ENCODE measurements at places on chromosomes 7 and 10.

- DNase-seq = no peak
Observed at GRCh38 chr10:73785721-73786511, 510 bp downstream of the ZSWIM8 start.

DNA sequence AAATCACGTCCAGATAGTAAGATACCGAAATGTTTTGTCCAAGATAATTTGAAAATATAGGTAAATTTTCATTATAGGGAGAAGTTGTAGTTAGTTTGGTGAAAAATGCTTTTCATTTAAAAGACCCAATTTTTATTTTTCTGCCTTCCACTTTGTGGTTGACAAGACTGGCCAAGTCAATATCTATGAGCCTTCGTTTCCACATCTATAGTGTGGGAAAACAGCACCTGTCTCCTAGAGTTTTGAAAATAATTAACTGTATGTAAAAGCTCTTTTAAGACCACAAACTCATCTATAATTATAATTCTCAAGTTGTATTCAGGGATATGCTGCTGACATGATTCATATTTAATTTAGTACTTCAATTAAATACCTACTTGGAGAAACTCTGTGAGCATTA lies 102.8 kb downstream of the VWC2 start:
- DNase-seq = no peak

GRCh38 chr10:66187053-66187733 lies 738.6 kb upstream of the LRRTM3 start:
- DNase-seq = no peak

DNA sequence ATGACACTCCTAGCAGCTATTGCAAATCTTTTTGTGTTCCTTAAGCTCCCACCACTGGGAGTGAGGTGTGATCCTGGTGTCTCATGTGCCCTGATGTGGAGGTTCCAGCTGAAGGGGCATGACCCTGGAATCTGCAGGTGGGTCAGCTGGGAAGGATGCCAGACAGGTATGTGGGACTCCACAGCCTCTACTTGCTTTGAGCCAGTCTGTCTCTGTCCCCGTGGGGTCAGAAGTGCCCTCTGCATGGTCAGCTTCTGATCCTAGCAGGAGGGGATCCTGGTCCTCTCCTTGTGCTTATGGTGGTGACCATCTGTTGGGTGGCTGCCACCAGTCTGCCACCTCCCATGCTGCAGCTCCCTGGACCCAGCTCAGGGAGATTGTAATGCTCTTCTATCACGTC lies 51.1 kb upstream of the COMTD1 start:
- no peak for DNase-seq

- no peak for DNase-seq
Observed at GRCh38 chr10:29981510-29981909, 77.9 kb downstream of the JCAD start.

- DNase-seq = no peak
Observed at GRCh38 chr7:133255486-133255885, 2.6 kb downstream of the EXOC4 start.

- DNase-seq = no peak
Observed at GRCh38 chr10:79241990-79242619, 105.2 kb upstream of the PPIF start.

DNA sequence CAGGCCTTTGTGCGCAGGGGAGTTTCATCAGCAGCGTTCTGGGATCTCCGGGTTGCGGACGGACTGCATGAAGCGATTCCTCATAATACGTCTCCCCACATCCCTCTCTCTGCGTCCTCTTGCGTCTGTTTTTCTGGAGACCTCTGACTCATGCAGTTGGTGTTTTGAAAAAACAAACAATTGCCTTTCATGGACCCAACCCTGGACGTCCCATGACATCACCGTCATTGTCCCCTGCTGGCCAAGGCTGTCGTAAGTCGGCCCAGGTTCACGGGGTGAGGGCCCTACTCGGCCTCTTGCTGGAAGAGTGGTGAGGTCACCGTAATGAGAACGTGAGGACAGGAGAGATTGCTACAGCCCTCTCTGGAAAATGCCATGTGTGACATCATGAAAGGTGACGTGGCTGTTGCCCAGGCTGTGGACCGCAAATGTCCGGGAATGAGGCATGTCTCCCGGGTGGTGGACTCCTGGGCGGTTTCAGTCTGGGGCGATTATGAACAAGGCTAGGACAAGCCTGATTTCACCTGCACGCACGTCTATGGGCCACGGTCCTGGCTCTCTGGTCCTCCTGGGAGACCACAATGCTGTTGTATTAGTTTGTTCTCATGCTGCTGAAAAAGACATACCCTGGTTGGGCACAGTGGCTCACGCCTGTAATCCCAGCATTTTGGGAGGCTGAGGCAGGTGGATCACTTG lies 9.8 kb upstream of the MAFK start:
- no peak for DNase-seq

- DNase-seq = no peak
Observed at GRCh38 chr10:112024079-112024478, 159.5 kb downstream of the GPAM start.

DNA sequence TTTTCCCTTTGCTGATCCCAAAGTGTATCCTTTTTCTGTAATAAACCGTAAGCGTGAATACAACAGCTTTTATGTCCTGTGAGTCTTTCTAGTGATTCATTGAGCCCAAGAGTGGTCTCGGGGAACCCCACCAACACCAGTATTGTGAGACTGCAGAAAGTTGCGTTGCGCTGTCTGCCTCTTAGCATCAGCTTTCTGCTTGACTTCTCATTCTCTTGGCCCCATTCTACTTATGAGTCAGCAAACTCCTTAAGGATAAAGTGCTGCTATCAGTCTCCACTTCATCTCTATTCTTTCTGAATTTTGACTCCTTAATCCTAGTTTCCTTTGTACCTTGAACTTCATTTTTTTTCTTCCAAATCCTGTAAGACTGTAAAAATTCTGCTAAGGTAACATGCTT lies 184.3 kb upstream of the MBL2 start:
- no peak for DNase-seq

GRCh38 chr10:51896849-51897248 lies 197.5 kb upstream of the CSTF2T start:
- DNase-seq = peak; percentile 92

DNA sequence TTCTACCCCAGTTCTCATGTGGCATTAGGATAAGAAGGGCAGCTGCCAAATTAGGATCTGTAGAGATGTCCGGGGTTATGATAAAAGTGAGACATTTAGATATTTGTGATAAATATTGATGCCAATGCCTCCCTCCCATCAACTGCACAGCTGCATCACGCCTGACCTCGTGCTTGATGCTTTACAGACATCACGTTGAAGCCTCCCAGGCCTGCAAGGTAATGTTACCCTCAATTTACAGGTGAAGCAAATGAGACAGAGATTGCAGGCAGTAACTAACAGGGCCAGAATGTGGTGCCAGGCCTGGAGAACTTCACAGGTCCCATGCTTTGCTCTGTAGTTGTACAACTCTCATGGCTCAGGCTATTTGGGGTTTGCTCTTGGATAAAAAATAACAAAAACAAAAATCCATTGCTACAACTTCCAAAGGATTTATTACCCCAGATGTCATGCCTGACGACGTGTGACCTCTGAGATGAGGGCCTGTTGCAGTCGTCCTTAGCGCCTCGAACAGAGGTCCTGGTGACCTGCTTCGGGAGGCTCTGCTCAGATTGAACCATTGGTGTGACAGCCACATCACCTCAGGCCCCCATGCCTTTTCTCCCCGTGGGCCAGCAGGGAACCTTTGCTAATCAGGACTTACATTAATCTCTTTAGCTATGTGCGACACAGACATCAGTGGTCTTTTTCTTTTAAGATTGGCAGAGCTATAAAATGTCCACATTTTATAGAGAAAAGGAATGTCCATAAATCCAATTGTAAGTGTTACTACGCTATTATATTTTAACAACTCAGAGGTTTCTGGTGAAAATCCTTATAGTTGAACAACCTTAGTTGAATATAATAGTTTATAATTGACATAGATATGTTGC lies 169.3 kb downstream of the ADAM12 start:
- DNase-seq = no peak

DNA sequence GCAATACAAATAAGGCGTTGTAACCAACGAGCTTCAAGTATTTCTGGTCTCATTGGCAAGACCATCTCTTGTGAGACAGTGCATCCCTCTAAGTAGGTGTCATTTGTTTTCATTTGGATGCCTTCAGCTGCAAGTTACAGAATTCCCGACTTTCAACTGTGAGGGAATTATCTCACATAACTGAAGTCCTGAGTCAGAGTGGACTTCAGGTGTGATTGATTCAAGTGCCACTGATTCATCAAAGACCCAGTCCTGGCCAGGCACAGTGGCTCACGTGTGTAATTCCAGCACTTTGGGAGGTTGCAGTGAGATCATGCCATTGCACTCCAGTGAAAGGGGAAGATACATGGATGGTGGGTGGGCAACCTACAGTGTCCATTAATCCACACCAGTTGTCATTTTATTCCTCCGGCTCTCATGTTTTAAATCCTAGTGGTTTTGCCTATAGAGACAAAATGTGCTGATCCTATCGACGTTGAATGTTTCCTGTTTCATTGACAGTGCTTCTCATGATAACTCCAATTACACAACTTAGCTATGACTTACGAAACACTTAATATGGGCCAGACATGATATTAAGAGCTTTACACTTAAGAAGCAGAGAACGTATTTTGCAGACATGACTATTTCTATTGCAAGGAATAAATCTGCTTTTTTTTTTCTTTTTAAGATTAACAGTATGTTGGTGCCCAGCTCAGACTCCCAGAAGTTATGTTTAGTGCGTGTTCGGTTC lies 268.0 kb downstream of the FRMD4A start:
- DNase-seq = no peak

DNA sequence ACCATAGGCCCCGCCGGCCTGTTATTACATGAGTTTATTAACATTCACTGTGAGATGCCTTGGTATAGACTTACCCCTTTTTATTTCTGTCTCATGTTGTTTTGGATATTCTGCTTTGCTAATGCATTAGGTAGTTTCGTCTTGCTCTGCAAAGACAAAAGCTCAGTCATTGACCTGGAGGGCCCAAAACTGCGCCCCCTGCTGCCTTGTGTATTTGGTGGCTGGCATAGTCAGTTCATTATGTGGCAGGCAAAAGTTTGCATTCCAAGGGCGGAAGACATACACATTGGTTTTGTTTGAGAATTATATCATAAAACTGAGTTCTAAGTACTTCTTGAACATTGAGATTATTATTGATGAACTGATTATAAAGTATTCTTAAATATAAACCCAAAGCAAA lies 372.5 kb downstream of the SDK1 start:
- no peak for DNase-seq

DNA sequence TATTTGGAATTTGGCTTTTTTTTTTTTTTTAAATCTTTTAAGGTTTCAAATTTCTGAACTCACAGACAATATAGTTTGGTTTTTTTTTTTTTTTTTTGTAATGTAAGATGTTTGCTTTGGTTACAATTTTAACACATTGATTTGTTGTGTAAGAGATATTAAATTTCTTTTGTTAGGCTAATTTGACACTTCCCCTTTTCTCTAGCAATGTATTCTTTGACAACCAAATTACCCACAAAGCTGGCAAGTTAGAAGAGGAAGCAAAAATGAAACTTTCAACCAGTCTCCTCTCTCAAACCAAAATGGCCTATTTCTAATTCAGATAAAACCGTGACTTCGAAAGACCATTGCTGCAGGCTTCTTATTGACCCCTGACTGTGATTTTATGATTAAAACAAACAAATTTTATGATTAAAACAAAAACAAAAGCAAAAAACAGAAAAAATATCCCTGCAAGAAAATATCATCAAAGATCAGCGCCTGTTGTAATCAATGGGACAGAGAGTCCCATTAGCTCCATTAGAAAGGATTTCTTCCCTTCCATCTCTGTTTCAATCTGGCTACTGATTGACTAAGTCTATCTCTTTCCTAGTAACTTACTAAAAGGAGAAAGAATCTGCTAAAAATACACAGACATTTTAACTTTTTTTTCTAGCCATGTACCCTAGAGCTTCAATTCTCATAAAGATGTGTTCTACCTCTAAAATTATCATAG lies 489.2 kb downstream of the MDFIC start:
- no peak for DNase-seq

DNA sequence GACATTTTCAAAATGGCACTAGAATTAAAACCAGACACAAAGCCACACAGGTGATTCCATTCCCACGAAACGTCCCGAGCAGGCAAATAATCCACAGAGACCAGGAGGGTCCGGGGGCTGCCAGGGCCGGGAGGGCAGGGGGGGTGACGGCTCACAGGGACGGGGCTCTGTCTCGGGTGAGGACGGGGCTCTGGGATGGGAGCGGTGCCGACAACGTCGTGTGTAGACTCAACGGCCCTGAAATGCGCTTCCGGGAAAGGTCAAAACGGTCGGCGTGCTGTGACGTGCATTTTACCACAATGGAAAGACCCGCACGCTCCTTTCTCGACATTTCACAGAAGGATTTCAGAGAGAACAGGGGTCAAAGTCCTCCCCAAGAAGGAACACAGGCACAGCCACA lies 63.3 kb upstream of the PDGFA start:
- no peak for DNase-seq

DNA sequence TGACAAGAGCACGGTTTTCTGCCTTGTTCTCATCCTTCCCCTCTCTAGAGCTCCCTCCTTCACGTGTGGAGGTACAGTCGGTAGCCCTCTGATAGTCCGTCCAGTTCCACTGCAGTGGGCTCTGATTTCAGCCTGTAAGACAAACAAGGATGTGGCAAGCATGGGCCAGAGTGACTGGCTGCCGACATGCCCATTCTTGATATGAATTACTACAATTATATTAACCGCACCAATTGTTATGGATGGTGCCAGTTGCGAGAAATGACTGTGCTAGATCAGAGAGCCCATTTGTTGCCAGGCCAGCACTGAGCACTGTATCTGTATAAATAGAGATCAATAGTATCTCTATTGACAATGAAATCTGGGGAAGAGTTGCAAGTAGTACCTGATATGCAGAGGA lies 146.6 kb downstream of the CHN2 start:
- DNase-seq = no peak

DNA sequence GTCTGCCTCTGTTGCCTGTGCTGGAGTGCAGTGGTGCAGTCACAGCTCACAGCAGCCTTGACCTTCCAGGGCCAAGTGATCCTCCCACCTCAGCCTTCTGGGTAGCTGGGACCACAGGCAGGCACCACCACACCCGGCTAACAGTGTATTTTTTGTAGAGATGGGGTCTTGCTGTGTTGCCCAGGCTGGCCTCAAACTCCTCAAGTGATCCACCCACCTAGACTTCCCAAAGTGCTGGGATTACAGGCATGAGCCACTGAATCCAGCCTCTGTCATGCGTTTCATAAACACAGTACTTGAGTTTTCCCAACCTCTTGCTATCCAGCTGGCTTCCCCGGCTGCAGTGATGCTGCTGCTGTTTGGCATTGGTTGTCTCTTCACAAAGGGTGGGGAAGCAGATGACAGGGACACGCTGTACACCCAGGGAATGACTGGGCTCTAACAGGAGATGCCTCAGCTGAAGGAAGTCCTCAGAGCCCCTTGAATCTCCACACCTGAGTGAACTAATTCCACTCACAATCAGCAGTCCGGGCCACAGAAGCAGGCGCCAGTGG lies 191.5 kb downstream of the DIP2C start:
- DNase-seq = no peak

DNA sequence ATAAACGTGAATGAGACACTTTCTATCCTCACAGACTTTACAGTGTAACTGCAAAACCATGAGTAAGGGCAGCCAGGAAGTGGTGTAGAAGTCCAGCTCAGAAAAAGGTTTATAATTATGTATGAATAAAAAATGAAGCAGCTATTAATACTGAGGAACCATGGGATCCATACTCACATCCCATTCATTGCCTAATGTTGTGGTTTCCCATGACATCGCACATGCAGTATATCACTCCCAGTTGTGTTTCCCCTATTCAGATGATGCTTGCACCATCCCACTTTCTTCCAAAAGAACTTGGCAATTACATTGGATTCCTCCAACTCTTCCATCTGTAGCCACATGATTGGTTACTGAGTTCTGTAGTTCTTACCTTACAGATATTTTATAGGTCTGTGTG lies 74.5 kb upstream of the SEMA3D start:
- no peak for DNase-seq

Data from AG09309 (cell line).